Right ventricle myocardium inferior (tissue), 1 donor: ENCODE measurements at places on chromosomes 6 and 20. TPM values are rescaled to one million over a fixed set of nuclear protein-coding genes. Genes with fewer than 3 reads are reported as not detected.

DNA sequence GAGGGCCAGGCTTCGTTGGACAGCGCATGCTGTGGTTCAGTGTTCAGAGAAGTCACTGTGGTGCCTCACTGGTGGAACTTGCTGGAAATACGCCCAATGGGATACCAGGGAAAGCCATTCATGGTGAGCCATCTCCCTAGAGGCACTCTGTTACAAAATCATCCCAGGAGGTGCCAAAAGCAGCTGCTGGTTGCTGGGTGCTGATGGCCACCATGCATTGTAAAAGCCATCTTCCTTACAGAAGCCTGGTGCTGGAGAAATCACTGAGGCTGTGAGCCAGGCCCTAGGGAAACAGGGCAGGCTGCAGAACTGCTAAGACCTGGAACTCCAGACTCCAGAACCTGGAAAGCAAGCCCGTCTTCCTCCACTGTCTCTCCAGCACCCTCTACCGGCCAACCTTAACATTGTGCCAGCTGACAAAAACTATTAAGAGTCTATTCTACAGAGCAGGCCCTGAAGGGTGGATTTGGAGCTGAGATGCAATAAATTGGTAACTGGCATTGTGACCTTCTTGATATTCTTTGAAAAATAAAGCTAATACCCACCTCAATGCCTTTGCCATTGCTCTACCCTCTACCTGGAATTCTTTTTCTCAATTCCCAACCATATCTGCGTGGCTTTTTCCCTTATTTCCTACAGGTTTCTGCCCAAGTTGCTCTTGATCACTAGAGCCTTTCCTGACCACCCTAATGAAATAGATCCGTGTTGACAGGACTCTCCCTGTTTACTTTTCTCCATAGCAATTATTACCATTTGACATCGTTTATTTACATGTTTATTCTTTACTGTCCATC is 18.5 kb downstream of the SNRPB start:
- no peak for DNase-seq

RIMS1 gene
- total RNA-seq, result 1.3 TPM

- peak; percentile 73 for DNase-seq
These were observed 693 bp upstream of the SLC29A1 start for GRCh38 chr6:44222486-44223318.

GRCh38 chr20:30506100-30506499 is 751.4 kb upstream of the DEFB115 start:
- DNase-seq, result no peak

GRCh38 chr6:169495601-169496000 is 206.2 kb downstream of the WDR27 start:
- no peak for DNase-seq

DNA sequence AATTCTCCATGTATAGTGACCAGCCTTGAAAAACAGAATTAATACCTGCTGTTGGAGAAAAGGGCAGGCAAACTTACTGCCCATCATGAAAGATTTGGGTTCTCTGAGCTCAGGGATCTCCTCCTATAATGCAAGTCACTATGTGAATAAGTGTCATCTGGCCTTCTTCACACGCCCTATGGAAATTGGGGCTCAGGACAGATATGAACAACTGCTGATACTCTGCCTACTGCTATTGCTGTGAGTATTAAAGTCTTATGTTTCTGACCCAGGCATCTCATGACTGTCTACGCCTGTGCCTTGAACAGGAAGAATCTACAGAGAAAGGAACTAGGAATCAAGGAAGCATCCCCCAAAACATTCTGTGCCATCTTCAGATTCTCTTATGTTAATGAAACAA is 226.1 kb downstream of the SOD2 start:
- DNase-seq, result no peak

VGLL2 gene
- total RNA-seq, result not detected

GRCh38 chr6:96086745-96087144 is 71.0 kb downstream of the FUT9 start:
- DNase-seq, result no peak

DNA sequence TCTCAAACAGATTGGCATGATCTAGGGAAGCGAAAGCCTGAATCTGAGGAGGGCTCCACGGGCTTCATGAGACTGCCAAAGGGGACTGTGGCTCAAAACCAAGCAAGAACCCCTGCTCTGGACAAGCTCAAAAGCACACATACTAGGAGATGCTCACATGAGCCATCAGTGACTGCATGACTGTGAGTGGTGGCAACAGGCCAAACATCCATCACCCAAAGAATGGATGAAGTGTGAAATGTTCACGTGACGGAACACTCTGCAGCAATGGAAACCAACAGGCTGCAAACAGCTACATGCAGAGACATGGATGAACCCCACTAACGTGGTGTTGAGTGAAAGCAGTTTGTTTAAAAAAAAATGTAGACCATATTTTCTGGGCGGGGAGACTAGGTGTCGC is 136.3 kb downstream of the PREX1 start:
- DNase-seq, result no peak

DNA sequence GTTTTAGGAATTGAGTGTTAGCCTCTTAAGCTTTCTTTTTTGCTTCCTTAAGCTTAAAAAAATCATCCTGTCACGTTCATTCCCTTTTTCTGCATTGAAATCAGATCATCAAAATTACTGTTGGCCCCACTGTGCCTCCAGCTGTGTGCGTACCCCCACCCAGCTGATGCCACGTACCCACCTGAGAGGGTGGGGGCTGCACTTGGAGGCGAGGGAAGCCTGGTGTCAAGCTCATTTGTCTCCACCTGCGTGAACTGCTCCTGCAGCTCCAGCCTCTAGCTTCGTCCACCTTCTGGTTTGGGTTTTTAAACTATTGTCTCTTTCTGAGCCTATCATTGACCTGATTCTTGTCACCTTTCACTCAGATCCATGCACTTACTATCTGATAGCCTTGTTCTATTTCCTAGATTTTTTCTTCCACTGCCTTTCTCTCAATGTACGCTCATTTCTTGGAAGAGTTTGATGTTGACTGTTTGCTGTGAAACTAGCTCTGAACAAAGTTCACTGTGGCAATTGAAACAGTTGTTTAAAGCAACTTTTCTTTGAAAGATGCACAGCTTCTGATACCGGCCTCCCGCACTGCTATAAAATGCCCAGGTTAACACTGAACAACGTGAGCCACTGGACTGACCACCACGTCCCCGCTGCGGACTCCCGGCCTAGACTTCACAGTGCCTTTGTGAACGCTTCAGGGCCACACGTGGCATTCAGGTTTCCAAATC is 30.0 kb upstream of the IRF4 start:
- peak; percentile 59 for DNase-seq

MMP24 gene
- 0.35 TPM for total RNA-seq

DNA sequence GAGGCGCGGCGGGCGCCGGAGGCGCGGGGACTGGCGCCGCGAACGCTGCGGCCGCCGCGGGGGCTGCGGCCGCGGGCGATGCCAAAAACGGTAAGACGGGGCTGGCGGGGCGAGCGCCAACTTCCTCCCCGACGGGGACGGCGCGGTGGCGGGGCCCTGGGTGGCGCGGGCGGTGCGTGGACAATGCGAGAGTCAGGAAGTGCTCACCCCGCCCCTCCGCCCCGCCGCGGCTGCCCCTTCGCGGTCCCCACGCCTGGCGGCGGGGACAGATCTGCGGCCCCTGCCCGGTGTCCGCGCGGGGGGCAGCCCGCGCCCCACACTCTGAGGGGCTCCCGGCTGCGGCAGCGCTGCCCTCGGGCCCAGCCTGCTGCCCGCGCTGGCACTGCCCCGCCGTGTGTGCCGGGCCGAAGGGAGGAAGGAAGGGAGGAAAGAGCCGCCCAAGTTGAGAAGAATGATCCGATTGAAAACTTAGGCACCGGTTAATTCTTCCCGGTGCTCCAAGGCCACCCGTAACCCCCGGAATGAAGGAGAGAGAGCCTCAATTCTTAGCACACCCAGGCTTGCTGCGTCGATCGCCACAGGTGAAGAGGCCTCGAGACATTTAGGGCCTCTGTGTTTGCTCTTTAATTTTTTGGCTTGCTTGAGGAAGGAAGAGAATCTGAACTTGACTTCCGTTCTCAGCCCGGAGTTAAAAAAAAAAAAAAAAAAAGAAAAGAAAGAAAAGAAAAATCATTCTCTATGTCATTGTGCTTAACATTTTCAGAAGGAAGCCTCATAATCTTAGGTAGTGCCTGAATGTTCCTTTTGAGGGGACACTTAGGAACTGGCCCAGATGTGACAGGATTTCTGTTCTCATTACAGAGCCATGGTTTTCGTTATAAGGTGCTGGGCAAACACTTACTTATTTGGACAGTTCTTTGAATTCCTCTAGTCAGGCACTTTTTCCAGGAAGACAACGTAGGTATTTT is 982 bp downstream of the HECA start:
- DNase-seq, result peak; percentile 92

MPIG6B gene
- total RNA-seq, result 0.70 TPM

DNA sequence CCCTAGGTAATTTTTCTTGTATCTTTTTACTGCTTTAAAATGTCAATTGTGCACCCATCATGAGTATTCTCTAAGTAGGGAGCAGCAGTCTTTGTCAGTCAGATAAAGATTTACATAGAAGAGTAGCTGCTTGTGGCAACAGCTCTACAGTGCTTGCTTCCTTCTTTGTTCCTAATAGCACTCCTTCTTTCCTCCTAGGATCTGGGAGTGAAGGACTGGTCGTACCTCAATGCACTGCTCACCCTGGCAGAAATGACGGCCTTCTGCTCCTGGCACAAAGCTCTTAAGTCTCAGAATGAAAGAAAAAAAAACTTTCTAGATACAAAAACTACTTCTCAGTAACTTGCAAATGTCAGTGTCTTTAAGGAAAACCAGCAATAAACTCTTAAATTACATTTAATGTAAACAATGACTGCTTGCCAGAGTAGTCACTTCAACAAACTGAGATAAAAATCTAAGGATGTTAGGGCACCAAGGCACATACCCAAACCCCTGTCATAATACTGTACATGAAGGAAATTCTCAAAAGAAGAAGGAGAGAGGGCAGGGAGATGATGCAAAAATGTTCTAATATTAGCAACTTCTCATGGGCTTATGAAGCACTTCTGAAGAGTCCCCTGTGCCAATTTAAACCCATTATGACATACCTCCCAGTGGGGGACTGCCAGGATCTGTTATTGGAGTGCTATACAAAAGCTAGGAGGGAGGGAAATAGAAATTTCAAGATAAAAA is 34.0 kb downstream of the NCOA6 start:
- DNase-seq, result no peak

DNA sequence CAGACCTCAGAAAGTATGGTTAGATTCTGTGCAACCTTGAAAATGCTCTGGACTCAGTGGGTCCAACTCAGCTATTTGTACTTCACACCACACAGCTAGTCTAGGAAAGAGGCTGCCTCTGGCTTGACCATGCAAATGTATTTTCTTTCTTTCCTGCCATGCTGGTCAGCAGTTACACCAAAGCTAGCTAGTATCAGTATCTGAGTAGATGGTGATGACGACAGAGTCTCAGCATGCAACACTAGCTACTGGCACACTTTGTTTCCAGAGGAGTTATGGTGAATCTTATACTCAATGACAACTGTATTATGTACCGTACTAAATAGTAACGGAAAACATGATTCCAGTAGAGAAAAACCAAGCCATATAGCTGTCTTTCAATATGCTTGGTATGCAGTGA is 96.6 kb upstream of the POPDC3 start:
- DNase-seq, result no peak

DNA sequence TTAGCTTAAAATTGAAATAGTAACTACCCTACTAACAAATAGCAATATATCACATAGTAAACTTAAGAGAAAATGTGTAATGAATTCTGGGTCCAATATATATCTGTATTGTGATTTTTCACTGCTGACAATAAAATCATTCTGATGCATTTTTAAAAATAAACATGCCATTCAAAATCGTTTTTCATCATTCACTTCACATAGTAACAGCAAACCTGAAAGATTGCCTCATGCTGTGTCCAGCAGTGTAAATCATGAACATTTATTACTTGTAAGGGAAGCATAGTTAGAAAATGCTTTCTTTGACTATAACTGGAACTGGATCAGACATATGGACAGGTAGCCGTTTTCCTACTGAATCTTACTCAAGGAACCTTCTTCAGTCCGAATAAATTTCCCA is 446.1 kb downstream of the UTRN start:
- no peak for DNase-seq

B3GALT4 gene
- 8.5 TPM for total RNA-seq

- DNase-seq, result no peak
These were observed 26.0 kb downstream of the MDFI start for GRCh38 chr6:41664271-41664670.

MLIP gene
- total RNA-seq, result 407 TPM

DNA sequence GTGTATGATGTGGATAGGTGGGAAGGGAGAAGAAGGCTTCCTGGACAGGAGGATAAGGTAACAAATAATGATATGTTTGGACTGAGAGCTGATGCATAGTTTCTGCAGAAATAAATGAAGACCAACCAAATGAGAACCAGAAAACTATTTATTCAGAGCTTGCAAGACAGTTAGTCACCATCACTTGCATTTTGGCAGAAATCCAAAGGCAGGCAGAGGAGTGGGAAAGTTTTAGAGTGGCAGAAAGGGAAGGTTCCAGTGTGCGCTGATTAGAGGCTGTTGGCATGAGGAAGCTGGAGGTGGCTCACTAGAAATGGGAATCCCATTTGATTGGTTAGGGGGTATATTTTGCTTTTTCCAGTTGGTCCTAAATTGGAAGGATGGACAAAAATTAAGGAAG is 13.0 kb upstream of the F13A1 start:
- DNase-seq, result no peak

DNA sequence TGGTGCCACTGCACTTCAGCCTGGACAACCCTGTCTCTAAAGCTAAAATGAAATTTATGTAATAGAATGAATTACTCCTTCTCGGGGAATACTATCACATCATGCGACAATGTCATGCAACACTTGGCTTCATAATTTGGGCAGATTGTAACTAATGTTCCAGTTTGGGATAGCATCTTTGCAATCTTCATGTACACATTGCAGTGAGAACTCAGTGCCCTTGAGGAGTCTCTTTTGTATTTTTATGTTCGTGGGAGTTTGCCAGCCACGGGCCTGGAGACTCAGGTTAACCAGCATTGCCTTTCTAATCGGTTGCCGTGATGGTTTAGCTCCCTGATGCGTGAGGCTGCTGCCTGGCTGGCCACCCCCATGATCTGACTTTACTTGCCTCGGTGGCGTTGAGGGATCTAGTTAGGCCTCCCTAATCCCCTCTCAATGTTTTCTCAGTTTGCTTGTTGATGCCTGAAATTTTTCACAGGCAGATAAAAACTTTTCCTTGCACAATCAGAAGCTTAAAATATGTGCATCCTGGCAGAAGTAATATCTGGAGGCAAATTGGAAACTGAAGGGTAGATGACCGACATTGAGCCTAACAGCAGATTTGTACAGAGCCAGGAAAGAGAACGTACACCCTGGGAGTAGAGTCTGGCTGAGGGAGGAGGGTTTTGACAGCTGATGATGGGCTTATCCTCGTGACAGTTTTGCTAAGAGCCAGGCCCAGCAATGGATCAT is 2.4 kb downstream of the GMPR start:
- no peak for DNase-seq

DNA sequence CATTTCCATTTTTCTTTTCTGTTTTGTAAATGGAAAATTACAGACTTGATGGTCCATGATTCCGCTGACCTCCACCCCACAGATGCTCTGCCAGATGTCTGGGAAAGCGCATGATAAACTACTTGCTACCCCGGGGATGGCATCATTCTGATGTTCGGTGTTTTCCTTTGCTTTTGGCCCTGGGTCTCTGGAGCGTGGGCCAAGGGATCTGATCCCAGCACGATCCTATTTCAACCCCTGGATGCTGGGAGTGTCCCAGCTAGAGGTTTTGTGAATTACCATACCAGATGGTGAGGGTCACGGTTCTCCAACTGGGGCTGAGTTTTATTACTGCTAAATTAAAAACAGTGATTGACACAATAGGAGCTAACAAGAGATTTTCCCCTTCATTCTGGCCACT is 25.2 kb upstream of the MYLIP start:
- no peak for DNase-seq

FAM83B gene
- 1.8 TPM for total RNA-seq
